Smooth muscle cell of bladder (primary cell): ENCODE measurements at places on chromosomes 7 and 10. TPM values are rescaled to one million over a fixed set of nuclear protein-coding genes. Genes with fewer than 3 reads are reported as not detected.

The COA1 gene
- total RNA-seq, result 31.7 and 34.8 TPM in 2 replicates

The FOXP2 gene
- 2.4 and 3.2 TPM in 2 replicates for total RNA-seq

The CYP17A1 gene
- total RNA-seq, result not detected in 2 replicates

The KIN gene
- total RNA-seq, result 6.0 and 7.0 TPM in 2 replicates

The AZGP1 gene
- total RNA-seq, result 0.09 TPM in 1 of 2 replicates, not detected in the other

The ELMO1 gene
- 3.0 and 5.6 TPM in 2 replicates for total RNA-seq

The OPN4 gene
- total RNA-seq, result not detected in 2 replicates

The ZMYND11 gene
- total RNA-seq, result 49.1 and 61.0 TPM in 2 replicates

The HOXA9 gene
- 5.8 and 7.9 TPM in 2 replicates for total RNA-seq
